Muscle of arm (tissue), 14 donors: ENCODE measurements at places on chromosomes 6 and 20.

DNA sequence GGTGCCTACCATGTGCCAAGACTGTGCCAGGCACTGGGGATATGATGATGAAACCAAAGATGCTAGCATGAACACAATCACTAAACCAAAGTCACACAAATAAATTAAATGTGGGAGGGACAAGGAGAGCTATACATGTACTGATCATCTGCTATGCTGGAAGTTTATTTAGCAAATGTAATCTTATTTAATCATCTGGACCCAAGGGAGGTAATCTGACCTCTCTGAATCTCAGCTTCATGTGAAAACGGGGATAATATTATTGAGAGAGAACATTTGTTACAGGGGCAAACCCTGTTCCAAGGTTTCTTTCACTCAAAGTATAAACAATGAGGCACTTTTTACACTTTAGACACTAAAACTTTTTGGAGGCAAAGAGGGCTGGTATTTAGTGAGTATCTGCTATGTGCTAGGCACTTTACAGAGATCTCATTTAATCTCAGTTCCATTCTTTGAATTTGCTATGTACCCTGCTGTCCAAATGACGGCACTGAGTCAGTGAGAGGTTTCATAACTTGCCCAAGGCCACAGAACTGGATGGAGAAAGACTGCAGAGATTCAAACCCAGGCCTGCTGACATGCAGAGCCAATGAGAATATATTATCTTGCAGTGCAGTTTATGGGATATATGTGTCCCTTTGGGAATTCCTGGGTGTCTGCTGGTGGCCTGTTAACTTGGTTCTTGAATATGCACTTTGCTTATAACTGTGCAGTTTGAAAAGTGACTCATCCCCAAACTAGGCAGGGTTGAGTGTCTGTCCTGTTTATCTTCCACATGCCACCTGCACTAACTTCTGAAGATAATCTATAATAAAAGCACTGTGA is 3.3 kb upstream of the ASXL1 start:
- no peak for DNase-seq

DNA sequence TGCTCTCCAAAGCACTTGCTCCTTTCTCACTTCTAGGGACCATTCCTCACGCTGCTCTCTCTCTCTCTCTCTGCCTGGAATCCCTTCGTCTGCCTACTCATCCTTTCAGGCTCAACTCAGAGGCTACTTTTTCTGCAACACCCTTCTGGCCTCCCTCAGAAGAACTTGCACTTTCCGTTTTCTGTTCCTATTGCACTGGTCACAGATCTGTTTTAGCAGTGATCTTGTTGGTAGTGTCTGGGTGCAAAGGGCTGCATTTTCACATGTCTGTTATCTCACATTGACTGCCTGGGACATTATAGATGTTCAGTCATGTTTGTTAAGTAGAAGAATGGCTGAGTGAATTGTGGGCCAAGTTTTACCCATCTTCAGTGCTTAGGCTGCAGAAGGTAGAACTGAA is 63.5 kb downstream of the RIN2 start:
- DNase-seq: no peak

- DNase-seq: no peak
Observed at GRCh38 chr20:20820104-20820503, 107.7 kb upstream of the RALGAPA2 start.

GRCh38 chr6:90406142-90406794 is 109.6 kb upstream of the BACH2 start:
- no peak for DNase-seq

DNA sequence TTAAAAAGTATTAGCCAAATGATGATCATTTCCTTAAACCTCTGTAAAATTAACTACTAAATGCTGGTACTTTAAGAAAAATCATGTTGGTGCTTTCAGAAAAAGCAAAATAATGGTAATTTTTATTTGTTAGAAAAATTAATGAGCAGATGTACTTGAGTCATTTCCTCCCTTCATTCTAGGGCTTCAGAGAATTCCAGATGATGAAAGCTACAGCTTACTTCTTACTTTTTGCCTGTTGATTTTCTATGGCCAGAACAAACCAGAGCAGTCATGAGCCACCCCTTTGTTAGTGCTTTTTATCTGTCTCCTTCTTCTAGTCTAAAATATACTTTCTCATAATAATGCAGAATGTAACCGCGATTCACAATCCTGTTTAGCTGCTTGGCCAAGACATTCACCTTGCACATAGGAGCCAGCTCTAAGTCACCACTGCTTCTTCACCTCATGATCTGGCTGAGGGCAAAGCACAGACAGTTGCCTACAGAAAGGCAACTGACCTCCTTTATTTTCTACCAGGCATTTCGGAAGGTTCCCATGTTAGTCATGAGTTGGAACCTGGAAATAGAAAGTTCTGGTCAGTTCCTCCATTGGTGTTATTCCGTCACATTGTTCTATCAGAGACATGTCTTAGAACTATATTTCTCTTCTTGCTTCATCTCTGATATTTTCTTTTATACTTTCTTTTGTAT is 43.5 kb upstream of the TINAG start:
- DNase-seq: no peak
